Tibial nerve (tissue), 4 donors: ENCODE measurements at places on chromosomes 5 and 9. TPM values are rescaled to one million over a fixed set of nuclear protein-coding genes. Genes with fewer than 3 reads are reported as not detected.

DNA sequence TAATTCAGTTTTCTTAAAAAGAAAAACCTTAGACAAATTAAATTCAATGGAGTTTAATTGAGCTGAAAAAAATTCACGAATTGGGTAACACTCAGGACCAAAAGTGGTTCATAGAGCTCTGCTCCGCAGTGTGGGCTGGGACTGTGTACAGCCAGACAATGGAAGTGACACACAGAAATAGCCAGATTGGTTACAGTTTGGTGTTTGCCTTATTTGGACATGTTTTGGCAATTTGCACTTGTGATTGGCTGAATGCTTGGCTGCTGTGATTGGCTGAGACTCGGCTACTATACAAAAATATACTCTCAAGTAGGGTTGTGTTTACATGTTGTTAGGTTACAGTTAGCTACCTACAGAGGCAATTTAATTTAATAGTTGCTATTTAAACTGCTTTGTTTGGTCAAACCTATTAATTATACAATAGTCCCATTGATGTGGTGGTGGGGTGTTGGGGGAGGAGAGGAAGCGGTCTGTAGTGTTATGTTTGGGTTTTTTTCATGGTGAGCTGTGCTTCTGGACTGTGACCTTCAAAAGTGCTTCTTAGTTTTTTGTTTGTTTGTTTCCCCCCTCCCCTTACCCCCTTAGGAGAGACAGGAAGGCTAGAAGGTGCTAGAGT, 95.2 kb downstream of the CNTLN start:
- DNase-seq, result no peak

- DNase-seq, result no peak
Observed at GRCh38 chr5:149961957-149962409, 1.4 kb downstream of the SLC26A2 start.

DNA sequence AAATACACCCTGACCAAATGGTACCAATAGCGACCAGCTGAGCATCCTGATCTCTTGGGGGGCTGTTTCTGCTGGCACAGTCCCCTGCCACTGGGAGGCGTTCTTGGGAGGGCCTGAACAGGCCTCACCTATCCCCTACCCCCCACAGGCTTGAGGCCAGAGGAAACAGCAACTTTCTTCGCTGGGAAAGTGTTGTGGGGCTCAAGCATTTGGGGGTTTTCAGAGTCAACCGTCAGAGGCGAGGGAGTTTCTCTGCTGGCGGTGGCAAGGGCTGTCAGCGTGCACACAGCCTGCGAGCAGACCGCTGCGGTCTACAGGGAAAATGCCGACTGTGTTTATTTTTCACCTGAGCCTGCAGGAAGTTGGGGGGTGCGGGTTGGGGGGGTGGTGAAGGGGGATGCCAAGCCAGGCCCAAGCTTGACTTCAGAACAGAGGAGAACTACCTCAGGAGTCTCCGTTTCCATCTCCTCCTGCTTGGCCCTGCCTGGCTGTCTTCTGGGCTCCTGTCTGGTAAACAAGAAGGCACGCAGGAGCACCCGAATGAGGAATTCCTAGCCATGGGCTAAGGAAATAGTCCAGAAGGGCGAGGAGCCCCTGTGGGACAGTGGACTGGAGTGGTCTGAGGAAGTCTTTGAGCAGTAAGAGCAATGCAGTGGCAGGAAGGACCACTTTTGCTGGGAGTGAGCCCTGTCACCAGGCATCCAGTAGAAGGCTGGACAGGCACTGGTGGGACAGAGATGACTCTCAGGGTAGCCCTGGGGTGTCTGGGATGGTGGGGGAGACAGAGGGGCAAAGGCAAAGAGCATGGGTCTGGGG, 18.1 kb downstream of the TCF7 start:
- no peak for DNase-seq

- no peak for DNase-seq
Observed at GRCh38 chr5:126471875-126472537, 48.8 kb downstream of the GRAMD2B start.

GRCh38 chr5:2201011-2201410, 318.3 kb upstream of the IRX4 start:
- no peak for DNase-seq

GRCh38 chr9:120775859-120776258, 17.4 kb downstream of the FBXW2 start:
- no peak for DNase-seq

GRCh38 chr5:82644766-82645165, 366.6 kb upstream of the RPS23 start:
- no peak for DNase-seq

- no peak for DNase-seq
Observed at GRCh38 chr5:56342616-56343015, 109.5 kb upstream of the ANKRD55 start.

GRCh38 chr9:13614060-13614459, 334.6 kb upstream of the MPDZ start:
- DNase-seq, result no peak

DNA sequence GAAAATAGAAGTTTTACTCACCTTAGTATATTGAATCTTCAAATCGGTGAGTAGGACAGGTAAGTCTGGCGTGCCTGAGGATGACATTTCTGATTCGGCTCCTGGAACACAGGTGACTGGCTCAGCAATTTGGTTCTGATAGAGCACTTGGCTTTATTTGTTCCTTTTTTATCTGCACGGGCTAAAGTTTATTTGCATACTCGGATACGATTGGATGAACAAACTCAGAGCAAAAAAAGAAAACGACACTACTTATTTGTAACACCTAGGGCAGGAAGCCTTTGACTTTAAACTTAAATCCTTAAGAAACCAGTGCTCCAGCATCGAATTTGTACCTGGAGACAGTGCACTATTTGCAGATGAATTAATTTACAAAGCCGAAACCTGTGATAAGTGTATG, at the start of gene ALDH1A1:
Gene ALDH1A1, minus strand, starts transcription at position 140 of the 400 bp plus-strand sequence. Its CDS starts 53 bp downstream, at position 87.
- DNase-seq, result no peak

DNA sequence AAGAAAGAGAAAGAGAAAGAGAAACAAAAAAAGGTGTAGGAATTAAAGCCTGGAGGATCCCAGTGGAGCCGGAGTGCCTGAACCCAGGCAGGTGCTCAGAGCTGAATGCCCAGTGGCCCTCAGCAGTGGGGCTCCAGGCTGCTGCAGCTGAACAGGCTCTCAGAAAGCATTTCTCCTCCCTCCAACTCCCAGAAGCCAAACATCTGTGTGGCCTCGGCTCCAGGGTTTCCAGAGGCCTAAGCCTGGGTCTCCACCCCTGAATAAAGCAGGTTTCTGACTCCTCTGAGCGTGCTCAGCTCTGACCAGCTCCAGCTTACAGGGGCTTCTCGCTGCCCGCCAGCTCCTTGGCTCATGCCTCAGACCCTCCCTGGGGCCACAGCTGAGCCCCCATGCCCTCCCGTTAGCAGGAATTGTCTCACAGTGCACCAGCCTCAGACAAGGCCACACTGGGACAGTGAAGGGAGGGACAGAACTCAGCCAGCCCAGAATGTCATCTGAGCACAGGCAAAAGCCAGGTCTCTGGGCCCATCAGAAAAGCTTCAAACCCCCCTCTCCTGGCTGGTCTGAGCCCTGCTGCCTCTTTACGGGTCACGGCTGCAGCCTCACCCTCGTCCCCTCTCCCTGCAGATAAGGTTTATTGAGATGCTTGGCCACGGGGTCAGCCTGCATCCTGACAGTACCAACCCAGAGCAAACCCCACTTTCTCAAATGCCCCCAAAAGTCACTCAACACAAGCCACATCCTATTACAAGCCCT, 114.4 kb upstream of the PPP1R26 start:
- DNase-seq, result no peak

DNA sequence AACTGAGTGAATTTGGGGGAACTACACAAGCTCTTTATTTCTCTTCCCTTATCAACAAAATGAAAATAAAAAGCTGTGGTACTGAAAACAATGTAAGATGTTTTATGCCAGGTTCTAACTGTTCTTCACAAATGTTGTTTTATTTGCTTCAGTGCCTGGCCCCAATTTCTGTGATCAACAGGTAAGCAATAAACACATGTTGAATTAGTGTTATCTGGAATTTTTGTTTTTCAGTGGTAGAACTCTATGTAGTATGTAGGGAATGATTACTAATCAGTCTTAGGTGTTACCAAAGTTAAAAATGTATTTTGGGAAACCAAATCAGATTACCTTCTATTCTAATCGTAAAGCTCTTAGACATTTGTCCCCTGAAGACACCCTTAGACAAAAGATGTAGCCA, 7.5 kb upstream of the DPYSL3 start:
- no peak for DNase-seq

- DNase-seq, result no peak
Observed at GRCh38 chr5:89996890-89997289, 412.7 kb downstream of the CETN3 start.

Gene FBXW2
- 33.9 TPM for total RNA-seq

Gene LCN1
- total RNA-seq, result not detected

Gene TLX3
- not detected for total RNA-seq

Gene SLU7
- total RNA-seq, result 72.3 TPM

Gene HTR1A
- not detected for total RNA-seq
